ENCODE measurements at places on chromosomes 5 and 9.

GRCh38 chr9:135136991-135137832 lies 49.7 kb downstream of the OLFM1 start:
- no peak for DNase-seq

- no peak for DNase-seq
These were observed 75.8 kb downstream of the POU5F2 start for GRCh38 chr5:93665648-93666047.

DNA sequence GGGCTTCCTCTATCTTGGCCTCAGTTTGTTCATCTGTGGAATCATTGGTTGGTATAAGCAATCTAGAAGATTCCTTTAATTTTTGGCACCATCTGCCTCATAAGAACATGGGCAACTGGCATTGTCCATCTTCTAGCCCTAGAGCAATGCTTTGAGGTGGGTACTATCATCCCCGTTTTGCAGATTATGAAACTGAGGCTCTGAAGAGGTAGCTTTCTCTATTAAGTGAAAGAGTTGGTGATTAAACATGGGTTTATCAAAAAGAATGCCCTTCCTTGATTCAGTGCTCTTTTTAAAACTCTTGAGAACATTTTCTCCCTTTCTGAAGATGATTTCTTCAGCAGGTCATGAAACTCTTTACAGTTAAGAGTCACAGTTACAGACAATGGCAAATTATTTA lies 42.4 kb upstream of the TGFBR1 start:
- DNase-seq, result no peak

DNA sequence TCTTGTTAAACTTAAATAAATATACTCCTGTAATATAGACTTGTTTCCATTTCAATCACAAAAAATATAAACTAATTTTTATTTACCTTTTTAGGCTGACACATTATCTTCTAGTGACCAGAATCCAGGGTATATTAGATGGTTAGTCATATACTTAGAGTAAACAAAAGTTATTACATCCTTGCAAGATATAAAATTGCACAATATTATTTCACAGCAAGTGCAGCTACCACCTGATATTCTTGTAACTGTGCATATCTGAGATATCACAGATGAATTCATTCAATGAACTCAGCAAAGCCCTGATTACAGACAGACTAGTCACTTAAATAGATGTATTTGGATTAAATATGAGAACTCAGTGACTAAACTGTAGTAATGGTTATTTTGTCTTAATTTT lies 25.6 kb upstream of the ARRDC3 start:
- DNase-seq, result no peak

DNA sequence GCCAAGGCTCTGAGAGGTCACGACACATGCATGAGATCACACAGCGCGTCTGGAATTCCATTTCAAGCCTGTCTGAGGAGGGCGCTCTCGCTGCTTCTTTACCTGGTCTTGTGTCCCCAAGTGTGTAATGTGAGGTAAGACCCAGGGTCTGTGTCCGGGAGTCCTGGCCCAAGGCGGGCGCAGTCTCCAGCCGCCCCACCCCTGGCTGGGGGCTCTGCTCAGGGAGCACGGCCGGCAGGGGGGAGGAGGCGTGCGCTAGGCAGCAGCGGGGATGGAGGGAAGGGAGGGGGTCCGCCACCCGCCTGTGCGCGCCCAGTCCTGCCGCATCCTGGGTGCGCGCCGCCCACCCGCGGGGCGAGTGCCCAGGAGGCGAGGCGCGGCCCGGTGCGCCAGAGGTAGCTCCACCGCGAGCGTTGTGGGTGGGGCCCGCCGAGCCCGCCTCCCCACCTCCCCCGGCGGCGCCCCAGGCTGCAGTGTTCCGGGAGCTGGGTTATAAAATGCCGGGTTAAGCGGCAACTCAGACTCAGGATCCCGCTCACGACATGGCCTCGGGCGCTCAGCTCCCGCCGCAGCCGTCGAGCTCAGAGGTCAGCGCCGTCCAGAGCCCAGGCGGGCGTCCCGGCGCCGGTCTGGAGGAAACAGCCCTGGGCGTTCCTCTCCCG lies at the start of gene CCNI2:
CCNI2 (plus strand) TSS at position 473 of the 662 bp plus-strand sequence; CDS start at position 543, 70 bp downstream.
- no peak for DNase-seq

- DNase-seq, result no peak
These were observed 10.4 kb upstream of the FAM120A start for GRCh38 chr9:93440896-93441580.

DNA sequence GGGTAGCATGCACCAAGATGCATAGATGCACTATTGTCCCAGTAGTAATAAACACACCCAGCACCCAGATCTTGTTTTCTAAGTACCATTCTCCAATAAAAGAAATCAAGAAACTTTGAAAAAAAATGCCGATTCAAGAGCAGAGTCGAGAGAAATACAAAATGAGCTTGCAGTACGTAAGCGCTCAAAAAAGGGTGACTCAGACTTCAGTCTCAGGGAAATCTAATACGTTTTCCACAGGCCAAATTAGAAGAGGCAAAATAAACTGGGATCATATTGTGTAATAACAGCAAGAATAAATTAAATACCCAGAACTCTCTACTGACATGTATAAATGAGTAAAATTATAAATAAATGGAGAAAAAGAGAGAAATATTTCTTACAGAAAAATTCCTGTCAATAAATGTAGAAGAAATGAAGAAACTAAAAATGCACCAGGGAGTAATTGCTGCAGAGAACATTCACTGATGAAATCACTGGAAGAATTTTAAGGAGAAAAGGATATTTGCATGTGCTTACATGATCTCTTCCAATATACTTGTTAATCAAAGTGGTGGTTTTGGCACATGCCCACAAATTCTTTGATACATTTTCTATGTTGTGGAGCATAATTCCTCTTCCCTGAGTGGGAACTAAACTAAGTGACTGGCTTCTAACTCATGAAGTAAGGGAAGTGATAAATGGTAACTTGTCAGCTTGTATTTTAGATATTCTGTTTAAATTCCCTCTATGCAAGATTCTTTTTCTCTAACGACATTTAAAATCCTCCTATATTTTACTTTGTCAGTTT lies 567.6 kb upstream of the ADAMTS16 start:
- no peak for DNase-seq

DNA sequence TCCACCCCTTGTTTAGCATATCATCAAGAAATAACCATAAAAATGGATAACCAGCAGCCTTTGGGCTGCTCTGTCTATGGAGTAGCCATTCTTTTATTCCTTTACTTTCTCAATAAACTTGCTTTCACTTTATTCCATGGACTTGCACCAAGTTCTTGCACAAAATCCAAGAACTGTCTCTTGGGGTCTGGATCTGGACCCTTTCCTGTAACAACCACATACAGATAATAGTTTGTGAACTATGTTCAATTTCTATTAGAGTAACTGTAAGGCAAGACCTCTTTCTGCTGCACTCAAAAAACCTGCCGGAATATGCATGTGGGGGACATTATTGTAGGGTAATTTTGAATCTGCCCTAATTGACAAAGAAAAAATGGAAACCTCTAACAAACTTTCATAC lies 66.9 kb upstream of the TMEM215 start:
- no peak for DNase-seq

DNA sequence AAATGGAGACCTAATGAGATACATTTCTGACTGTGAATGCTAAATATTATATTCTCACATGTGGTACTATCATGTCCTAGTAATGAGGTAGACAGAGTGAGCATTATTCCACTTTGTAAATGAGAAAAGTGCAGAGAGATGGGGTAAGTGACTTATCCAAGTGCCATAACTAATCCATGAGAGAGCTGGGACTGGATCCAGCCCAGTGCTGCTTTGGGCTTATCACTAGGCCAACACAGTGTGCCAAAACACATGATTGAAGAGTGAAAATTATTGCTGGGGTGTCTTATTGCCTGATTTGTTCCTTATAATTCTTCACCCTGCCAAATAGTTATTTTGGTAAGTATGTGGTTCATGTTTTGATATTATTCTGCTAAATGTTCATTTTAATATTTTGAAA lies 442.2 kb upstream of the GRAMD2B start:
- DNase-seq, result no peak

- no peak for DNase-seq
These were observed 124.5 kb downstream of the BARX1 start for GRCh38 chr9:93830606-93831005.

DNA sequence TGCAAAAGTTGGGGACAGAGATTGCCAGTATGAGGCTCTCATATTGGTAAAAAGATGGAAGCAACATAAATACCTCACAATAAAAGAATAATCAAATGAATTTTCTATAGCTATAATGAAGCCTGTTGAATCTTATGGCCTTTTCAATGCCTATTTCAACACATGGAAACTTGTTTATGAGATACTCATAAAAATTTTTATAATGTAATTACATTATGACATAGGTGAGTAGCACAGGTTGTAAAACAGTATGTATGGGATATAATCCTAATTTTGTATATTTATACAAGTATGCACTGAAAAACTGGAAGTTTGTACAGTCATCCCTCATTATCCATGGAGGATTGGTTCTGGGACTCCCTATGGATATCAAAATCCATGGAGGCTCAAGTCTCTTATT lies 21.2 kb upstream of the SEMA5A start:
- DNase-seq, result no peak

DNA sequence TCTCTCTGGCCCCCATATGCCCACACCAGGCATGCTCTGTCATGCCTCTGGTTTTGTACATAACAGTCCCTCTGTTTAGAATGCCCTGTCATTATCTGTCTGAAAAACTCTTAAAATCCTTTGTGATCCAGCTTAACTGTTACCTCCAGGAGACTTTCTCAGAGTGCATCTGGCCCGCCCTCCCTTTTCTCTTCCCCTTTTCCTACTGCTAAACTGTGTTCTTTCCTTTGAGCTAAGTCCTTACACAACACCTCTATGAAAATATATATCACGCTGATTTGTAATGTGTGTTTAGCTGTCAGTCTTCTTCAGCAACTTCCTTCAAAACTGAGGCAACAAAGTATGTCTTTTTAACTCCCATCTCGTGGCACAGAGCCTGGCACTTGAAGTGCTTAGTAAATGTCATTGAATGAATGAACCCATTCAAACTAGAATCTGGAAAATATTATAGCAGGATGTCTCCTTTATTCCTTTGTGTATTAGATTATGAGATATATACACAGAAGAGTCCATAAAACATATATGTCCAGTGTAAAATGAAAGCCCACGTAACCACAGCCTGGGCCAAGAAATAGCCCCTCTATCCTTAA lies 166.2 kb upstream of the KLF9 start:
- DNase-seq, result no peak

DNA sequence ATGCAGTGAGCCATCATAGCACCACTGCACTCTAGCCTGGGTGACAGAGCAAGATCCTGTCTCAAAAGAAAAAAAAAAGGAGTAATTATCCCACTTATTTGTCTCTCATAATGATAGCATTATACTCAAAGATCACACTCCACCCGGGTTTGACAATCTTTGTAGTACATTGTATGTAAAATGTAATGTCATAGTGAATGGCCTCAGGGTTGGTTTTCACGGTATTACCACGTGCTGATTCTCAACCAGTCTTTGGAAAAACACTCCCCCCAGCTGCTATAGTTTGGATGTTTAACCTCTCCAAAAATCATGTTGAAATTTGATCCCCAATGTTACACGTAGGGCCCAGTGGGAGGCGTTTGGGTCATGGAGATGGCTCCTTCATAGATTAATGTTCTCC lies 402.4 kb upstream of the GRAMD2B start:
- no peak for DNase-seq

DNA sequence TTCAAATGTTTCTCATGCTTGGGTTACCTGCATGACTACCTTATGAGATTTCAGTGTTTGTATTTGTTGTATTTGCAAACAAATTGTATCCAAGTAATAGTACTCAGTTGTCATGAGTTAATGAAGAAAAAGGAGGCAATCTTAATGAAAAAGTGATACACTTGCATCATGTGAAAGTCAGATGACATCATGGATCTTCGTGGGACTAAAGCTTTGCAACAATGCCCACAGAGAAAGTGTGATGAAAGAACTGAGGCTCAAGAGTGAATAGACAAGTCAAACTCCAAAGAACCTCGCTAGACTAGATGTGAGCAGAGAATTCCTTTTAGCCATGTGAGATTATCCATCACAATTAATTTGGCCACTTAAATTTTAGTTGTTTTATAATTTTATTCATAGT lies 75.4 kb upstream of the ADRB2 start:
- DNase-seq, result no peak

GRCh38 chr5:143653766-143654282 lies 158.1 kb upstream of the HMHB1 start:
- DNase-seq, result no peak

GRCh38 chr9:134950386-134951210 lies 32.9 kb upstream of the FCN1 start:
- DNase-seq, result no peak

DNA sequence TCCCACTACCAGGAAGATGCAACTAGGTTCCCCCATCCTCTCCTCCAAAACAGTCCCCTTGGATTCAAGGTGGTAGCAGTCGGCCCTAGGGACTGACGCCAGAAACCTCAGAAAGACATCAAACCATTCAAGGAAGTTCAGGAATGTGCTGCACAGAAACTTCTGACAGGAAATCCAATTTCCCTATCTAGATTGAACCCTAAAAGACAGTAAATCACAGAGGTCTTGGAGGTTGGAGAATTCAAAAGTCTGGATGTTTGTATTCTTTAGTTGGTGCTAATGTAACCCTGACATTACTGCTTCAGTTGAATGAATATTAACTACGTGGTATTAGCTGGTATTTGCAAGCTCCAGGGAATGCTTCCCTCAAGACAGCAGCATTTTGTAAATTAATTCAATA lies 125.3 kb downstream of the SYK start:
- no peak for DNase-seq

DNA sequence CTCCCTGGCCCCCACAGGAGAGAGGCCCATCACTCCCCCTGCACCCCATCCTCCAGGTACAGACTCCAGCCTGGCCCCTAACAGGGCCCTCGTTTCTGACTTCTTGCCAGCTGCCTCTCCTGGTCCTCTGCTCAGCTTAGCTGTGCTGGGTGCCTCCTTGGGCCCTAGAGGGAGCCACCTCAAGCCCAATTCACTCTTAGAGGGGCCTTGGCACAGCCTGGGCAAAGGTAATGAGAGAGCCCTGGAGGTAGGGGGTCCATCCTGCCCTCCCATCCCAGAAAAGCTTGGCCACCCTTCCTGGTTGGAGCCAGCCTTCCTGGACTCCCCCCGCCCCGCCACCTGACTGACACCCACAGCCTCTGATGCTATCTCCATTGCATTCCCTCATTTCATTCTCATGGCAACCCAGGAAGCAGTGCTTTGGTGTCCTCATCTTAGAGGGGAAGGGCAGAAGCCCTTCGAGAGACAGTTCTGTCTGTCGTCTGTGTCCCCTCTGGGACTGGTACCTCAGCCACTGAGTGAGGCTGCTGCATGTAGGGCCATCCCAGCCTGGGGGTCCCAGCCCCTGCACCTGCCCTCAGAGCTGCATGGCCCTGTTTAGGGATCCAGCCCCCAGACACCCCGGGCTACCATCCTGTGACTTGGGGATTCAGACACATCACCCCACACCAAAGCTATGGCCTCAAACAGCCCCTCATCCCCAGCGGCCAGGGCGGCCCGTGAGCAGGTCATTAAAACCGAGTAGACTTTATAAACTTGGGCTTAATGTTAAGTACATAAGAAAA lies 95.5 kb downstream of the BARX1 start:
- DNase-seq, result no peak

- no peak for DNase-seq
These were observed 60.0 kb upstream of the TUT7 start for GRCh38 chr9:86413971-86414880.

All from HS-5 (cell line).